ENCODE measurements at places on chromosomes 4 and X.
A peak's percentile ranks its signal among the peaks of the same experiment; 100 is the strongest.

- DNase-seq = no peak
Measured at GRCh38 chrX:49198540-49199314, 1.3 kb downstream of the SYP start.

- DNase-seq = no peak
Measured at GRCh38 chrX:84216881-84217280, 28.9 kb upstream of the RPS6KA6 start.

- DNase-seq = no peak
Measured at GRCh38 chr4:7397206-7398103, 37.3 kb downstream of the PSAPL1 start.

- no peak for DNase-seq
Measured at GRCh38 chr4:120672076-120672475, 250.4 kb downstream of the PRDM5 start.

DNA sequence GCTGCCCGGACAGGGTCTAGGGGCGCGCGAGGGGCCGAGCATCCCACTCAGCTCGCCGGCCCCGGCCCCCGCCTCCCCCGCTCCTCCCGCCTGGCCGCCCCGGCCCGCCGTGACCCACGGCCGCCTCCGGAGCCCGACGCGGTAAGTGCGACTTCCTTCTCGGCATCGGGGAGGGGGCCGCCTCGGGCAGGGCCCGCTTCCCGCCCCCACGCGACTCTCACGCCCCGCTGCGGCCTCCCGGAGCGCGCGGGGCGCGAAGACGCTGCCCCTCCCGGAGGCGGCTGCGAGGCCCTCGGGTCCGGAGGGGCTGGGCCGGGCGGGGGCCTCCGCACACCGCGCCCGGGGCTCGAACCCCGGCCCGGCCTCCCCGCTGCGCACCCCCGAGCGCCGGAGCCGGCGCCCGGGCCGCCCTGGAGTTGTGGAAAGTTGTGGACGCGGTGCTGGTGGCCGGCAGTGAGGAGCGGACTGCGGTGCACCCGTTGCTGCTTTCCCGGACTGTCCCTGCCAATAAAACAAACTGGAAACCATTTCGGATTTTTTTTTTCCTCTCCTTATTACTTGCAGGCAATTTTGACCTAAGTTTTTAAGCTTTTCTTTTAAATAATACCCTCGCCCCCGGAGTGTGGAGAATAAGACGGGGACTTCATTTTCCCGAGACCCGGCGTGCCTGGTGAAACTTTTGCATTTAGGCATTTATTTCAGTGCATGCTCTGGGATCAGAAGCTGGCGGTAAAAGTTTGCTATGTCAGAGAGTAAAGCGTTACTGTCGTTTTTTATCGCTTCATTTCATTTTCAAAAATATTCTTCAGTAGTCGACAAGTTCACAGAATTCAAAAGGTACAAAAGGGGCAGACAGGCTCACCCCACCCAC is 13.0 kb upstream of the TMEM156 start:
- DNase-seq = peak; percentile 52

DNA sequence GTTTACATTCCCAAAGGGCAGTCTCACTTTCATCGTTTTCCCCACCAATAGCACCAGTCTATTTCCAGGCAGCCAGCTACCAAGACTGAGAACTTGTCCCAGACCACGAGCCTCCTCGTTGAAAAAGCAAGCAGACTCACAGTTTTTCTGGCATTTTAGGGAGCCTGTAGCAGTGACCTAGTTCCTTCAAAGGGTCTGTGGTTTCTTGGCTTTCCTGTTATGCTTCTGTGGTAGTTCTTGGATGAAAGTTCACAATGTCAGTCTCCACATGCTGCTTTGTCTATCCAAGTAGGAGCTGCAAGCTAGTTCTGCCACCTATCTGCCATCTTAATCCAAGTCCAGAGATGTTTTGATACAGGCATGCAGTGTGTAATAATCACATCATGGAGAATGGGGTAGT is 151.6 kb upstream of the ZC4H2 start:
- DNase-seq = peak; percentile 56

DNA sequence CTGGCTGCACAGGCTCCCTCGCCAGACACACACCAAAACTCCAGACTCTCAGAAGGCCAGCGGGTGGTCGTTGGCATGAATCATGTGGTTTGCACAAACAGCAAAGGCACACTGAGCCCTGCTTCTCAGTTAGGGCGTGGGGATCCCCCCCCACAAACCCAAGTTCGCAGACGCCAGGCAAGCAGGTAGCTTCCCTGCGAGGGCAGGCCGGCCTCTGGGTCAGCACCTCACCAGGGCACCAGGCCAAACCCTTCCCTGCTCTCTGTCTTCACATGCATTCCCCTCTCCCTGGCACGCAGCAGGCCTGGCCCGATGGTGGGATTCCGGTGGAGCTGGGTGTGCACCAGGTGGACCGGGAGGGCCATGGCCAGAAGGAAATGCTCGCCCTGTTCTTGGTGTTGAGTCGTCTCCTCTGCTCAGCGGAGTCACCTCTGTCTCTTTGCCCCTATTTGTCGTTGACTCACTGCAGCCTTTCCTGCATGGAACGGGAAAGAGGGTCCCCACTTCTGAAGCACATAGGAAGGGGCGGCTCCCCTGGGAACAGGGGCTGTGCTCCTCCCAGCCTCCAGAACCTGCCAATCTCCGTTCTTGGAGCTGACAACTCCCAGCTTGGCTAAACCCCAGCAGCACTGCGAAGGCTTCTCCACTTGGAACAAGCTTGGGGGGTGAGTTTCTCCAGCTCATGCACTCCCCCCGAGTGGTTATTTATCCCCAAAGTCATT is 51.4 kb downstream of the SORCS2 start:
- DNase-seq = no peak

DNA sequence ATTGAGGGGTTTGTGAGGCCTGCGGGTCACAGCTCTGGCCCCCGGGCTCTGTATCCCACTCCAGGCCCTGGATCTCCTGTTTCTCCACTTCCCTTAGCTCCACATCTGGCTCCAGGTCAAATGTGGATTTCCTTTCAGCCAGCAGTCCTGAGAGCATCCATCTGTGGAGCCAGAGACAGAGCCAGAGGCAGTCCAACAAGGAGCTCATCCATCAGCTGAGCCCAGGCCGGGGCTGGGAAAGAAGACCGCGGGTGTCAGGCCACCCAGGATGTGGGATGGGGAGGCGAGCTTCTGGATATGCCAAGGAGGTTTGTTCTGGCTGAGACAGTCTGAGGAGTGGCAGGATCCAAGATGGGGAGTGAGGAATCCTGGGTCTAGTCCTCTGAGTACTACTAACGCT is 91.7 kb downstream of the EFNB1 start:
- DNase-seq = no peak

DNA sequence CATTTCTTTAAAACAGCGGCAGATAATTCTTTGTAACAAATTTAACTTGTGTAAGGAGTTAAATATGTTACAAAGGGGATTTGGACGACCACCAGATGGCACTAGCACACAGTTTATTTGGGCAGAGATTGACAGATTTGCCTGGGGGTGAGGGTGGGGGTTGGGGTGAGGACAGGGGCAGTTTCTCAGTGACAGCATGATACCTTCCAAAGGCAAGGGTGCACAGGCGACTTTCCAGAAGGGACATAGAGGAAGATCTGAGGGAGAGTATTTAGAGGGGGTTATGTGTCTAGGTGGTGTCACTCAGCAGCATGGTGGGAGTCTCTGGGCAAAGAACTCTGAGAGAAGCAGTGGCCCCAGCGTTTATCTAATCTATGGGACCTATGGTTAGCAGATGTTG is 9.6 kb upstream of the TMA16 start:
- peak; percentile 22 for DNase-seq

DNA sequence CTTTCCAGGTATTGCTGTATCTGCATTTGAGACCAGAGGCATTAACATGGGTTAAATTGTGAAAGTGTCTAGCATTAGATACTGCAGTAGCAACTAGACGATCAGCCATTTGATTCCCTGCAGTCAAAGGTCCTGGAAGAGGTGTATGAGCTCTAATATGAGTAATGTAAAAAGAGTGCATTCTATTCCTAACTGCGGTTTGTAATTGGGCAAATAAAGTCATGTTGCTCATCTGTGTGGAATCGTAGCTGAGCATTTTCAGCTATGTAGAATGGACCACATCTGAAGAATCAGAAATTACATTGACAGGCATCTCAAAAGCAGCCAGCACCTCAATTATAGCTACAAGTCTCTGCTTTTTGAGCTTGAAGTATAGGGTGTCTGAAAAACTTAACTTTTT is 157.6 kb downstream of the ZNF518B start:
- no peak for DNase-seq

- no peak for DNase-seq
Measured at GRCh38 chr4:123449780-123450179, 53.2 kb downstream of the SPRY1 start.

GRCh38 chr4:46277165-46277951 is 112.6 kb downstream of the GABRA2 start:
- no peak for DNase-seq

DNA sequence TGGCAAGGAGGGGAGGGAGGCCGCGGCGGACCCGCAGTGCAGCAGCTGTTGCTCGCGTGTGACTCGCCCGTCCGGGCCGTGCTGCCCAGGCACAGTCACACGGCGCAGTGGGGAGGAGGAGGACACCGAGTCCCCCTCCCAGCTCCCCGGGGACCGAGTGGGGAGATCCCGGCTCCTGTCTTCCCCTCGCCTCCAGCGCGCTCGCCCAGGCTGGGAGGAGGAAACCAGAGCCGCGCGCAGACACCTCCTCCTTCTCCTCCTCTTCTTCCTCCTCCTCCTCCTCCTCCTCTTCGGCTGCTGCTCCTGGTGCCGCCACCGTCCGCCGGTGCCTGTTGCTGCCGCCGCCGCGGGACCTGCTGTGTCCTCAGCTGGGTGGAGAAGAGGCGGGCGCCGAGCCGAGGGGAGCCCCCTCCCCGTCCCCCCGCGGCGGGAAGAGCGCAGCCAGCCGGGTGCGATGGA is at the start of gene TBC1D1:
Gene TBC1D1, plus strand, starts transcription at position 284 of the 459 bp plus-strand sequence. CDS start 11,012 bp downstream, outside the sequence.
- DNase-seq = no peak

- DNase-seq = no peak
Measured at GRCh38 chr4:63583561-63583960, 825.7 kb downstream of the TECRL start.

DNA sequence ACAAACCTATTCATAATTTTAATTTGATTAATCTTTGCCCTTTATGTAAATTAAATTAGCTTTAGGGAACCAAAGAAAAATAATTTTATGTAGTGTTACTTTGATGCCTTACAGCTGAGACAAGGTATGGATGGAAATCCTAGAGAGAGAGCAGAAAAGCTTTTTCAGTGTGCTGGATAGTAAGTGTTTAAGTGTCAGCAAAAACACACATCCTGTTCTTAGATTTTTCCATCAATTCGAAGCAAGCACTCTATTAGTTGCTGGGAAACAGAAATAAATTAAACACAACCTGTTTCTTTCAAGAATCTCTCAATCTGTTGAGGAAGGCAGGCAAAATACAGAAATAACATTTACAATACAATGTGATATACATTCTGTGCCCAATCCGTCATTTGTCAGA is 327.8 kb downstream of the GALNTL6 start:
- DNase-seq = no peak

GRCh38 chr4:153116291-153116680 is 88.0 kb upstream of the TRIM2 start:
- DNase-seq = peak; percentile 70

GRCh38 chr4:130922955-130923354 is 1827.0 kb downstream of the C4orf33 start:
- DNase-seq = no peak

DNA sequence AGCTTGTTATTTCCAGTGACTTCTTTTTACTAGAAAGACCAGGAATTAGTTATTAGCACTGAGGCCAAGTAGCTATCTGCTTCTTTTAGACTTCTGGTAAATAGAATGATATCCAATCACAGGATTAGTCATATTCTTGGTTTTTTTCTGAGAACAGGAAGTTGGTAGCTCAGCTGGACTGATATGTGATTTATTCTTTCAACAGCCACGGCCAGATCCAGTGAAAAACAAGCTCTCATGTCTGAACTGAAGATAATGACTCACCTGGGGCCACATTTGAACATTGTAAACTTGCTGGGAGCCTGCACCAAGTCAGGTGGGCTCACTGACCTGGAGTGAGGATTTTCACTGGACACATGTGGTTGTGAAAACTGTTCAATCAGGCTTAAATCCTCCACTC is 48.6 kb downstream of the PDGFRA start:
- no peak for DNase-seq

DNA sequence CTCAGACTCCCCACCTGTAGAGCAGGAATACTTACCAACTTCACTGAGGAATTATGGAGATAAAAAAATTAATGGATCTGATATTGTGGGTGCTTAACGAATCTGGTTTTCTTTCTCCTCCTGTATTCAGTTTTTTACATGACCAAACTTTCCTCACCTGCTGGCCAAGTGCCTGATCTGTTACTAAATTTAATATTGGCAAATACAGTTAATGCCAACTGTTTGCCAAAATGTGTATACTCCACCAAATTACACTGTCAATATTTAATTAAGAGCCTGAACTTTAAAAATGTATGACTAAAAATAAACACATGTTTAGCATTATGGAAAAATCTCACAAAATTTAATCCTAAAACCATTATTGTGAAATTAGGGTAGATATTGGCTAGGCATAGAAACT is 3.3 kb downstream of the PGRMC2 start:
- DNase-seq = no peak

DNA sequence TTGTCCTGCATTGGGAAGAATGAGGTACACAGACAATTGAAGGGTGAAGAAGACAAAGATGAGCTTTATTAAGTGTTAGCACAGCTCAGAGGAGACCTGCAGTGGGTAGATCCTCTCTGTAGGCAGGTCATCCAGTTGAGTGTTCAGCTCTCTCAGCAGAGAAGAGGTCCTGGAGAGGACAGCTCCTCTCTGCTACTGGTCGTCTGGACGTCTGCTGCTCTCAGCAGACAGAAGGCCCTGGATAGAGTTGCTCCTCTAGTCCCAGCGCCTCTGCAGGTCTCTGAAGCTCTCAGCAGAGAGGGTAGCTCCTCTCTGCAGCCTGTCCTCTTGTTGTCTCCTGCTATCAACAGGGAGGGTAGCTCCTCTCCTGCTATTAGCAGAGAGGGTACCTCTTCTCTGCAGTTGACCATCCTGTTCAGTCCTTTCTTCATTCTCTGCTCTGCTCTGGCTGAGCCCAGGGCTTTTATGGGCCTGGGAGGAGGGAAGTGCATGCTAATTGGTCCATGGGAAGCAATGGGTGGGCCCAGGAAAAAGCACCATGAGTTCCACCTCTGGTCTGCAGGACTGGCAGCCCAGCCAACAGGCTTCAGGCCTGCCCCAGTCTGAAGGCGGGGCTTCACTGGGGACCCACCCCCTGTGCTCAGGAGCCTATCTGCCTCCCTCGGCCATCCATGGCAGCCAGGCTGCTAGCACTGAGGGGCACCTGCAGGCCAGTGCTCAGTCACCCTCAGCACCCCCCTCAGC is 54.1 kb upstream of the IBSP start:
- no peak for DNase-seq

DNA sequence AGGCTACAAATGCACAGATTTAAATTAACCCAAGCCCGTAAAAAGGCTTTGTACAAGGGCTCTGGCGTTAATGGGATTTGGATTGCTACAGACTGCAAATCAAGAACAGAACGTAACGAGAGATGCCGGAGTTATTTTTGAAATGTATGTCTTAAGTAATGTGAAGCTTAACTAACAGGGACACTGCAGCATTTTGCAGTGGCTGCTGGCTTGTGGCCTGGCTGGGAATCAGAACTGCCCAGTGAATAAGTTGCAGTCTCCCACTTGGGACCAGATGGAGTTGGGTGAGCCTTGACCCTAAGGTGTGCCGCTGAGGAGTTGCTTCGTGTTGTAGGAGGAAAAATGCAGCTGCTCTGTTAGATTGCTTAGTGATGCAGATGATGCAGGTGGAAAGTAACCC is 318.4 kb downstream of the DHX15 start:
- DNase-seq = no peak

GRCh38 chrX:45050558-45050957 is 150.1 kb downstream of the DIPK2B start:
- DNase-seq = no peak

- peak; percentile 45 for DNase-seq
Measured at GRCh38 chr4:108080747-108081146, 88.0 kb downstream of the LEF1 start.

Measured in central memory CD4-positive, alpha-beta T cell (primary cell).